Stimulated activated CD8-positive, alpha-beta memory T cell treated with anti-CD3 and anti-CD28 coated beads, Interleukin-7, amount 100 ng/mL, for 4 hours (primary cell): ENCODE measurements at places on chromosomes 3 and 15.

DNA sequence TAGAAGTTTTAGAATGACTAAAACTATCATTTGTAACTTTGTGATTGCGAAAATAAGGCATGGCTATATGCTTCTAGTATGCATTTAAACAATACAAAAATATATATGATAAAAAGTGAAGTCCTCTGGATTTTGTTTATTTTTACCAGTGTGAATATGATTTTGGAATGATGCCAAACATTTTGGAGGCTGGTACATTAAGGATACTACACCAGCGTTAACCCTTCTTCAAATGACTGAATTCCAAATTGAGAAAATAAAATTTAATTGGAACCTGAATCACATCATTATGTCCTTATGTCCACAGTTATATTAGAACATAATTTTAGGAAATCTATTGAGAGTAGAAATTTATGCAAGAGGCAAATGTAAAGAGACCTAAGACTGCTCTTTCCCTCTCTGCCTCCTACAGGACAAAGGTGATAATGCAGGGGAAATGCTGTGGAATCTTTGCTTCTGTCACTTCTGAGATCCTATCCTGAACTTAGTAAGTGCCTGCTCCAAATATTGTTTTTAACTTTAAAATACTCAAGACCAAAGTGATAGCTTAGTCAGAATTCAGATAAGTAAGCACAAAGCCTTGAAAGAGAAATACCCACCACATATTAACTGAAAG is 121.1 kb upstream of the NANOGP8 start:
- no peak for DNase-seq

GRCh38 chr3:43792904-43793303 is 102.2 kb downstream of the ABHD5 start:
- no peak for DNase-seq

DNA sequence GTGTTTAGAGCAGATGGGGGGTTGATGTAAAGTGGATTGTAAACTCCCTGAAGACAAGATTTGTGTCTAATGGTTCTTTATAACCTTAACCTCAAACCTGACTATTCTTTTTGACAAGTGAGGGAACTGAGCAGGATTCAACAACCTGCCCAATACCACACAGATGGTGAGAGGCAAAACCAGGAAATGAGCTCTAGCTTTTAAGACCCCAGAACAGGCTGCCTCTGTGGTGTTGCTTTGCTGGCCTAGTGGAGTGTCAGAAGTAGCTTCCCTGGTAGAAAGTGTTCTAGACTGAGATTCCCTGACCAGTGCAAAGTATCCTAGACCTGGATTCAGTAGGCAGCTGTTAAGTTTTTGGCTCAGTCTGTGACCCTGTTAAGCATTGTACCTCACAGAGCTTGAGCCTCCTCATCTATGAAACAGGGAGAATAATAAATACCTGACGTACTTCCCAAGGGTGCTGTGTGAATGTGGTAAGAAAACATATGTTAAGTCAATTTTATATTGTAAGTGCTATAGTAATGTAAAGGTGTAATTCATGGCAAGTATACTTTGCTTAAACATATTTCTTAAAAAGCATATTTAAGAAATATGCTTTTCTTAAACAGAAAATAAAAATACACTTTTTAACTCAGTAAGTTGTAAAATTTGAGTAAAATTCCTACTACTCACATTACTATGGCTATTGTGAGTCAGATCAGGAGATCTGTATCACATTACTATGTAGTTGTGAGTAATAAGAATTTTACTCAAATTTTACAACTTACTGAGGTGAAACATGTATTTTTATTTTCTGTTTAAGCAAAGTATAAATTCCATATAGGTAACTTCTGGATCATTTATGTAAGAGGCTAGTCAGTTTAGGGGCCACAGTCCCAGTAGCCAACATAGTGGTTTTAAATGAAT is 8.8 kb downstream of the GPR87 start:
- no peak for DNase-seq

- DNase-seq = no peak
These were observed 15.8 kb downstream of the TP63 start for GRCh38 chr3:189646853-189647542.

- DNase-seq = no peak
These were observed 230.4 kb upstream of the DCBLD2 start for GRCh38 chr3:99131876-99132275.

DNA sequence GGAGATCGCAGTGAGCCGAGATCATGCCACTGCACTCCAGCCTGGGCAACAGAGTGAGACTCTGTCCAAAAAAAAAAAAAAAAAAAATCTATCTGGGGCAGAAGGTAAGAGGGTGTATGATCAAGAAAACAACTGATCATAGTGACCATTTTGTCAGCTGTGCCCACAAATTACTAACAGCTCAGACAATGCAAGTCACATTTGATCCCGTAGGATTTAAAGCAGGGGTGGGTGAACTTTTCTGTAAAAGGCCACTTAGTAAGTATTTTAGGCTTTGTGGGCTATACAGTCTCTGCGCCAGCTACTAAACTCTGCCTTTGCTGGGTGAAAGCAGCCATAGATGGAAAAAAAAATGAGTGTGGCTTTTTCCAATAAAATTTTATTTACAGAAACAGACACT is 57.6 kb upstream of the ABI3BP start:
- DNase-seq = no peak

- no peak for DNase-seq
These were observed 10.9 kb upstream of the SETMAR start for GRCh38 chr3:4292301-4292700.

- DNase-seq = no peak
These were observed 15.6 kb downstream of the FILIP1L start for GRCh38 chr3:100098784-100099070.

- no peak for DNase-seq
These were observed 42.9 kb upstream of the ARPP21 start for GRCh38 chr3:35596335-35596995.

GRCh38 chr3:11917051-11917450 is 70.4 kb upstream of the TAMM41 start:
- no peak for DNase-seq

DNA sequence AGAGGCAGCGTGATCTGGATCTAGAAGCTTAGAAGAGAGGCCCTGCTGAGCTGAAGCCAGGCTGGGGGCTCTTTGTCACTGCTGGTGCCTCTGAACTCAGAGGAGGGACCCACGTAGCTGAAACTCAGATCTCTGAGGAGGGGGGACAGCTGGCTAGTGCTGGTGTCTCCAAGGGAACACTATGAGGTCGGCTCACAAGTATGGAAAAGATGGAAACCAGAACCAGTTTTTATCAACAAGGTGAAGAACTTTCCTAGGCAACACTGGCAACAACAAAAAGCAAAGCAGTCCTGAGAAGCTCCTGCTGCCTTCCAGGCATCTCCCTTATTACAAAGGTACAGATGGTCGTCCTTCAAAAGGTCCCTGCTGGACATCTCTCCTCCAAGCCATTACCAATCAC is 27.0 kb upstream of the FSTL1 start:
- DNase-seq = no peak

DNA sequence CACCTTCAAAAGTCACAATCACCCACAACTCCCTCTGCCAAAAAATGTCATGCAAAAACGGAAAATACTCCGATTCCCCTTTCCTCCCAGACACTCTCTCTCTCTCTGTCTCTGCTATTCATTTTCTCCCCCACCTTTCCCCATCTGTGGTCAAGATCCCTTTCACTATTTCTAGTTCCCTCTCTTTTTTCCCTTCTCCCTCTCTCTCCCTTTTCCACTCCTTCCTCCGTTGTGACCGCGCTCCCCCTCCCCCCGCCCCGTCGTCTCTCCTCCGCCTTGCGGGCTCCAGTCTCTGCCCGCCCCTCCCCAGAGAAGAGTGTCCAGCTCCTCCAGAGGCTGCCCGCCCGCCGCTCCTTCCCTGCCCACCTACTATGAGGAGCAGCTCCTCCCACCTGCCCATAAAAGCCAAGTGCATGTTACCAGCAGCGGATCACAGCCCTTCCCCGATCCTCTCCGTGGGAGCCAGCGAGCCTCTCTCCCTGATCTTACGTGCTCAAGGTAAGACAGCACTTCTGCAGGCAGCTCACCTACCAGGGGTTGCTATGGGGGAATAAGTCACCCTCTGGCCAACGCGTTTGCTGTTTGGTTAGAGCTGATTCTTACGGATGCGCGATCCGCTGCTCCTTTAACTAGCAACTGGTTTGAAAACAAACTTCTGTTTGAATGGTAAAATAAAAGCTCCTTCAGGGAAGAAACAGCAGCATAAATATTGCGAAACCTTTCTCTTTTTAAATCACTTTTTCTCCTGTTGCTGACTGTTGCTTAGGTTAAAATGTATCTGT is at the start of gene COL8A1:
Gene COL8A1, plus strand, starts transcription at position 428 of the 782 bp plus-strand sequence. CDS start 152,089 bp downstream, outside the sequence.
- no peak for DNase-seq

- DNase-seq = no peak
These were observed 17.5 kb downstream of the TGM5 start for GRCh38 chr15:43249236-43249635.

DNA sequence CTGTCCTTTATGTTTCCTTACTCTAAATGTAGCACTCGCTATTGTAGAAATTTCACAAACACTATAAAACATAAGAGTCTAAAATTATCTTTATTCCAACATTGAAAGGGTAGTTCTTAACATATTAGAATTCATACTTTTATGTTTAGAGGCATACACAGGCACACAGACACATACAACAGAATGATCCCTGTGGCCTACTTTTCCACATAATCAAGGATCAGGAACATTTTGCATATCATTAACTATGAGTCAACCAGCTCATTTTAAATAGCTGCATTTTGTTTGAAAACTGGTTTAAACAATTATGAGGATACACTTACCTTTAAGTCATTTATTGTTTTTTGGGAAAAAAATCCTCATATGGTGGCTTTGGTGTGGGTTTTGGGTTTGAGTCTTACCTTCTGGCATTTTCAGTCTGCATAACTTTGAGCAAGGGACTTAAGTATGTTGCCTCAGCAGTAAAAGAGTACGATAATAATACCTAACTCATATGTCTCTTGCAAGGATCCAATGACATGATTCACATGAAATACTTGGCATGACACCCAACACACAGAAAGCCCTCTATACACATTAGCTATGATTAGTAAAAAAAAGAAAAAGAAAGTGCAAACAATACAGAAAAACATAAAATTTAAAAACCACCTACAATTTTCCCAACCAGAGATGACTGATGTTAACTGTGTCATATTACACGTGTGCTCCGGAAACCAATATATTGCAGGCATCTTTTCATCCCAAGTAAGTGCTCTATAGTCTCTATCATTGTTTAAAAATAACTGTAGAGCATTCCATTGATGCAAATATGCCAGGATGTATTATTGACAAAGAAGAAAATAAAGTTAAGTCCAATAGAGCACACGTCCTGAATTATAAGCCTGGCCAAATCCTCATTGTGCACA is 213.1 kb upstream of the ADAMTS9 start:
- no peak for DNase-seq

DNA sequence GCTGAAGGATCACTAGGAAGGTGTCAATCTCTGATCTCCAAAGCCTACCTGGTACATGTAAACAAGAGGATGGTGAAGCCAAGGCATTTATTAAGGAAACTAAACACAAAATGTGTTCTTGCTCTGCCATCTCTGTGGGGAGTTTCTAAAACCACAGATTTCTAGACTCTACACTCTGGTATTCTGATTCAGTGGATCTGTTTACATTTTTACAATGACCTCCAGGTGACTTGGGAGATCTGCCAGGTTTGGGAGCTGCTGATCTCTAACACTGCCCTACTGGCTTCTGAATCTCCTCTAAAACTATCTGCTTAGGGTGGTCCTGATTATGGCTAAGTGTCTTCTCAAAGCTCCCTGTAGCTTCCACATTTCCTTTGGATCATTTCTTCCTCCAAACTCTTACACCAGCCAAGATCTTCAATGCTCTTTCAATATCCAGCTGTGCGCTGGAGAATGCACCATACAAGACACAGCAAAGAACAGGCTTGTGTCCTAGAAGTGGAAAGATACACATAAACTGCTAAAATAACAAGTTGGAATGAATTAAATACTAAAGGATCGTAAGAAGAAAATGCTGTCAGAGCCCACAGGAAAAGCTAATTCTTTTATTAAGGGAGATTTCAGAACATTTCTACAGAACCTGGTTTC is 72.7 kb downstream of the GREM1 start:
- DNase-seq = no peak

GRCh38 chr3:66405701-66406091 is 95.1 kb downstream of the LRIG1 start:
- no peak for DNase-seq

- DNase-seq = no peak
These were observed 17.4 kb downstream of the FILIP1L start for GRCh38 chr3:100096866-100097265.

- DNase-seq = no peak
These were observed 29.9 kb downstream of the ACP3 start for GRCh38 chr3:132346841-132347736.
